Central memory CD4-positive, alpha-beta T cell (primary cell): ENCODE measurements at places on chromosomes 2 and 18.

- DNase-seq: no peak
These were observed 80.2 kb upstream of the GPC1 start for GRCh38 chr2:240355001-240355891.

GRCh38 chr2:83970217-83970929 lies 488.7 kb downstream of the SUCLG1 start:
- DNase-seq: no peak

GRCh38 chr2:20077411-20077940 lies 26.0 kb upstream of the LAPTM4A start:
- DNase-seq: no peak

DNA sequence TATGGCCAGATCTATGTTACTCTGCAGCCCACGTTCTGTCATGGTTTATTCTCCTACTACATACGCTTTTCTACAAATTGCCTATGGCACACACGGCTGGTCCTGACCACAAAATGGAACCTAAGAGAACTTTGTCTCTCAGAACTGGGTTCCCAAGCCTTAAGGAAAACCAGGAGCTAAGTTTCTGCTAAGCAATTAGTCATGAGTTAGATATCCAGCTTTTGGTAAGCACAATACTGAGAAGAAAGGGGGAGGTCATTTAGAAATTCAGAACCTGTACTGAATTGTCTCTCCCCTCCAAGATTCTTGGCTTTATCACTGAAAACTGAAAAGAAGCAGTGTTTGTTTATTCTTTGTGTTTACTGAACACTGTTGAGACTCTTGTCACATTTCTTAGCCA lies 283.5 kb upstream of the TANK start:
- no peak for DNase-seq

GRCh38 chr2:82837588-82838304 lies 1621.3 kb downstream of the SUCLG1 start:
- no peak for DNase-seq

DNA sequence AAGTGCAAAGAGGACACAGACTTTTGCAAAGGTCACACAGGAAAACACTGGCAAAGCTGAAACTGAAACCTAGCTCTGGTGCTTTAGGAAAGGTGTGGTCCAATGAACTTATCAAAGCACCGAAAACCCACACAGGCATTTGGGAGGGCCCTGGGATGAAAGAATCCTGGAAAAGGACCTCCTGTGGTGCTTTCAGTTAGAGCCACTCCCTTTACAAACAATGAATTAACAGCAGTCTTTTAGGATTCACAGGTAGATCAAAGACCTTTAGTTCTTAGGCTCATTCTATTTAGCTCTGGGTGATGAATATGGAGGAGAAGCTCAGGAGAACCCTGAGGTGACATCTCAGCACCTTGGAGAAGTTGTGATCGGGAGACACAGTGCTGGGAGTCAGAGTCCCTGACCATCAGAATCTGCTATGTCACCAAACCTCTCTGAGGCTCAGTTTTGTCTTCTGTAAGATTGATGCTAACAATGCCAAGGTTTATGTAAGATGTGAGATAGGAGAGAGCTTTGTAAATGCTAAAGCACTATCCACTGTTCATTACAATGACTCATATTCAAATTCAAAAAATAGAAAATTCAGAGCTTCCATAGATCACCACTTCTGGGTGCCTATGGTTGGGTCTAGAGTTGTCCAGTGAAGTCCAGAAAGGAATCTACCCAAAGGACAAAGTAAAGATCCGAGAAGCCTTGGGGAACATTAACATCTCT lies 39.3 kb downstream of the VSNL1 start:
- DNase-seq: no peak

- no peak for DNase-seq
These were observed 33.0 kb downstream of the UPP2 start for GRCh38 chr2:158134655-158135054.

DNA sequence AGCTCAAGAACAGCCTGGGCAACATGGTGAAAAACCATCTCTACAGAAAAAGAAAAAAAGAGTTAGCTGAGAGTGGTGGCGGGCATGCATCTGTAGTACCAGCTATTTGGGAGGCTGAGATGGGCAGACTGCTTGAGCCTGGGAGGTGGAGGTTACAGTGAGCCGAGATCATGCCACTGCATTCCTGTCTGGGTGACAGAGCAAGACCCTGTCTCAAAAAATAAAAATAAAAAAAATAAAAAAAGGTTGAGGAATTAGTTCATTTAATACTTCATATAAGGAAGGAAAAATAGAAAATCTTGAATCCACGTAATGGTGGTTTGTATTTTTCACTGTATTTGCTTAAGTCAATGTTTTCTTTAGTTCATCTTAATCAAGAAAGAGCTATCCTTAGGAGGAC lies 241.7 kb downstream of the TGIF1 start:
- no peak for DNase-seq

- DNase-seq: peak; percentile 50
These were observed 9.5 kb downstream of the NFATC1 start for GRCh38 chr18:79405019-79405780.

DNA sequence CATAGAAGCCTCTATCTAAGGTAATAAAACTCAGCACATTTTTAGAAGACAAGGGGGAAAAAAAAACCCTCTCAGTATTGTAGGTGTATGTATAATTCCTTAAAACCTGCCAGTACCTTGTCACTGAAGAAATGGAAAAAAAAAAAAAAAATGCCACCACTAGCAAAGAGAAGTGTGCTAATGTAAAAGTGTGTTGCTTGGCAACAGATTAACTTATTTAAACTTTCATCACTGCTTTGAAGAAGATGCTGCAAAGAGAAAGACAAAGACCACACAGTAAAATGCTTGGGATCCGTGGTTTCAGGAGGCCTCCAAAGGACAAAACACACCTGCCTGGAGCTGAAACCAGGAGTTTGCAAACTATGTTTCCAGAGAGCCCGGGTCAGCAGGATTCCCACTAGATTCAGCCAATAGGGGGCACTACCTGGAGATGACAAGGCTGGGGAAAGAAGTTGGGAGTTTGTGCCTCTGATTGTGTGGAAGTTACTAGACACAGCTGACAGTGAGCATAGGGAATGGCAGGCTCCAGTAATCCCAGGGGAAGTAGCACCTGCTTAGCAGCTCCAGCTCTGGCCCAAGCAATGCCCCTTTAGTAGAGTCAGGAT lies 169.1 kb upstream of the TRIB2 start:
- DNase-seq: no peak

GRCh38 chr2:242098445-242099128 lies 229.1 kb downstream of the RTP5 start:
- no peak for DNase-seq

DNA sequence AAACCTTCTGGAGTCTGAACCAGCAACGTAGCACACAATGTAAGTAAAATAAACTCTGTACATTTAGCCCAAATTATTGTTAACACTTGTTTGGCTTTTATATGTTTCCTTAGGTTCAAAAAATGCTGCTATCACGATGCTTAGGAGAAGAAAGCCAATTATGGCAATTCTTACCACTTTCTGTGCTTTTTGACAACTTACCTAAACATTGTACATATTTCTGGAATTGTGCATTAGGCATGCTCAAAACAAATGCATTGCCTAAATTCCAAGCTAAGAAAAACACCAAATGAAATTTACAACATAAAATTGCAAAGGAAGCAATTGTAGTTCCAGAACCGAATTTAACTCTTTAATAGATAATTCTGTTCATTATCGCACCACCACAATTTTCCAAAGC lies 585.6 kb upstream of the DSEL start:
- DNase-seq: no peak

DNA sequence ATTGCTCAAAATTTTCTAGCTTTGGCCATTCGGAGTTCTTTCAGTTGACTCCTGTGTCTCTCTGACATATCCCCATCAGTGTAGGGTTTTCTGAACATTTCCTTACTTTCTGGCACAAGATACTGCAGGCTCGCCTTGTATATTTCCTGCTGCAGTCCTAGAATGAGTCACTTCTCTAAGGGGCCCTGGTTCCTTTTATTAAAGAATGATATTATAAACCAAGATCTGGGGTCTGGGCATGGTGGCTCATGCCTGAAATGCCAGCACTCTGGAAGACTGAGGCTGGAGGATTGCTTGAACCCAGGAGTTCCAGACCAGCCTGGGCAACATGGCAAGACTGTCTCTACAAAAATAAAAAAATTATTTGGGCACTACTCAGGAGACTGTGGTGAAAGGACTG lies 3.0 kb upstream of the RPL37A start:
- DNase-seq: no peak

GRCh38 chr18:75896865-75897264 lies 469.4 kb upstream of the SMIM21 start:
- DNase-seq: no peak

- peak; percentile 17 for DNase-seq
These were observed 694 bp upstream of the HPCAL1 start for GRCh38 chr2:10301941-10302478.

GRCh38 chr2:231211486-231211885 lies 13.1 kb downstream of the ARMC9 start:
- DNase-seq: no peak

GRCh38 chr18:2680216-2680792 lies 24.8 kb downstream of the SMCHD1 start:
- no peak for DNase-seq

- DNase-seq: no peak
These were observed 51.1 kb downstream of the TGOLN2 start for GRCh38 chr2:85276571-85277118.

- no peak for DNase-seq
These were observed 217 bp downstream of the PXDN start for GRCh38 chr2:1744151-1744445.

GRCh38 chr2:65532937-65533336 lies 100.5 kb upstream of the SPRED2 start:
- no peak for DNase-seq

GRCh38 chr18:58338961-58339592 lies 289.8 kb downstream of the ALPK2 start:
- no peak for DNase-seq

DNA sequence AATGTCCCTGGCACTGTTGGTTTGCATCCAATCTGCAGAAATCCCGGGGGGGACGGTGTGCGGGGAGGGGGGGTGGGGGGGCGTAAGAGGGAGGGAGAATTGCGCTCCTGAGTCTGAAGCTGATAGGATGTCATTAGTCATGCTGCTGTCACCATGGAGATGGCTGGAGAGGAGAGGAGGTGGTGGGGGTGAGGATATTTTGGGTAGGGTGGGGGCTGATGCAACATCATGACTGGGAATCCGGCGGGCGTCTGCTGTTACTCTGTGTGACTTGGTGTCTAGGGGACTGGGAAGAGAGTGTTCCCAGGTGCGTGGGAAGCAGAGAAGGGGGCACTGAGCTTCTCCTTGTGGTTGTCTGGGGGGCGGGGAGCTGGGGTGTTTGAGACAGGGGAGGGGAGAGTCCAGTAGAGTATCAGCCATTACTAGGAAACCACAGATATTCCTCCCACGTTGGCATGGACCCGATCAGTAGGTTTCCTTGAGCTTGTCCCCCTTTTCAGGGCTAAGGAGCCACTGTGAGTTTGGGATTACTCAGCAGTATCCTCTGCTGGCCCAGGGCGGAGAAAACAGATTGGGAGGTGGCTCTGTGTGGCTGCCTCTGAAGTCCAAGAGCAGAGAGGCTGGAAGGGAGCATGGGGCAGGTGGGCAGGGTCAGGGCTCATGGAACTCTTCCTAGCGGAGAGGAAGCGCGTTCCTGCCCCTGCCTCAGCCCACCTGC lies 18.9 kb downstream of the TET3 start:
- no peak for DNase-seq

- DNase-seq: no peak
These were observed 194.7 kb upstream of the HS6ST1 start for GRCh38 chr2:128513116-128513960.

DNA sequence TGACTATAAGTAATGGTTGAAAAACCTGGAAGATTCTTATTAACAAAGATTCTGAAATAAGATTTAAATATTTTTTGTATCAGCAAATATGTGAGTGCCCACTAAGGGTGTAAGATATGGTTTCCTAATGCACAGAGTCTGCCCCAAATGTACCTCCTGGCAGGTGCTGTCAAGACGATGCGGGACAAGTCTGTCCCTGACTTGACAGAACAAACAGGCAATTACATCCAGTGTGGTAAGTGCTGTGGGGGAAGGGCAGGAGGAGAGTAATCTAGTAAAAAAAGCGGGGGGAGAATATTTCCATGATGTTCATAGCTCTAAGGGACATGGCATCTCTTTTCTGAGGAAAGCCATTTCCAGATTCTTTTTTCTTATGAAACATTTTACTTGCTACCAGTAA lies 127.5 kb downstream of the COL4A4 start:
- no peak for DNase-seq

DNA sequence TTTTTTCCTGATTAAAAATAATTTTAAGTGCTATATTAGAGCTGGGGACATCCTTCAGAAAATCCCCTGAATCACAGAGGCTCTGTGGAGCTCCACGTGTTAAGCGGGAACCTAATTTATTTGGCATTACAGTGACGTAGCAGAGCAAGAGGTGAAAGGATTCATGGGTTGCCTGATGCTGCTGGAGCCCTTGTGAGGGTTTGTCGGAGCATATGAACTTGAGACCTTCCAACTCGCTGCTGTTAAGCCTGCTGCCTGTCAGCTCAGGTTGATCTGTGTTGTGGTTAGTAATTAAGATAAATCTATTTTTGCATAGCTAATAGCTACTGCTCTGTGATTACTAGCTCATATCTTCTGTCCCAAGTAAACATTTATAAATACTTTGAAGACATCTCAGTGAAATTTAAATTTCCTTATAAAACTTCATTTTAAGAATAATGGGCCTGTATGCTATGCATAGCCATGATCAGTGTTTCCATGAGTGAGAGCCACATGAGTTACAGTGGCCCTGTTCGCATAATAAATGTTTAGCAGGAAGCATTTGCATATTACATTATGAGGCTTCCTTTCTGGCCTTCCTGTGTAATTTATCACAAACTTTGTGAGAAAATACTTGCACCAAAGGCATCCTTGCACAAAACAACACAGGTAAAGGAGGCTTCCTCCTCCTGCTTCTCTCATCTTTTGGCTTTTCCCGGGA lies 438.9 kb downstream of the PTPRM start:
- no peak for DNase-seq

DNA sequence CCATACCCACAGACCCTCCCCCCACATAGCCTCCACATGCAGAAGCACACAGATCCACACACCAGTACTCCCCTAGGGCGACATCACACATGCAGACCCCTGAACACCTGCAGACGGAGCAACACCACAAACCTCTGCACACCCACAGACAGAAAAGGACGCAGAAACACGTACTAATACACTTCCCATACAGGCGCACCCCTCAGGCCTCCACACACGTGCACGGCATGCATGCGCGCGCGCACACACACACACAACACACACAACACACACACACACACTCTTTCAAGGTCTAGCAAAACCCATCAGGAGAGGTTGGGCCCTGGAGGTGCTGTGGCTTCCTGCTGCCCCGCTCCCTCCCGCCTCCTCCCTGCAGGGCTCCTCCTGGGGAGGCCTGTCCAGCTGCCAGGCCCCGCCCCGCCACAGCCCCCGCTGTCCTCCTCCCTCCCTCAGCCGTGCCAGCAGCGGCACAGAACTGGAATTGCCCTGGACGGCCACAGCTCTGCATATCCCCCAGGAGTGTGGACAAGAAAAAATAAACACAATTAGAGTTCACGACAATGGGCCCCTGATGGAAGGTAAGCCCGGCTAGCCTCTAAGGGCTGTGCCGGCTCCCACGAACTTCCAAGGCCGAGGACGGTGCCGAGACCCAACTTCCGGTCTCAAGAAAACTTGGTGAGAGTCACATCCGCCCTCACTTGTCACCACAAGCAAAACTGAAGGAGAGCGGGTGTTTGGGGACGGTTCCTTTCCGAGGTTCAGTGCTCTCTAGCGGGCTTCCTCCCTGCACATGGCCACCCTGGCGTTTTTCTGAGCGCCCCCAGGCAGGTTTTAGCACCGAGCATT lies 6.8 kb downstream of the ZFP36L2 start:
- DNase-seq: peak; percentile 92
